Foreskin keratinocyte (primary cell): ENCODE measurements at places on chromosomes 6 and 20.

GRCh38 chr20:5674176-5674660, 76.0 kb upstream of the SHLD1 start:
- peak; percentile 87 for DNase-seq

DNA sequence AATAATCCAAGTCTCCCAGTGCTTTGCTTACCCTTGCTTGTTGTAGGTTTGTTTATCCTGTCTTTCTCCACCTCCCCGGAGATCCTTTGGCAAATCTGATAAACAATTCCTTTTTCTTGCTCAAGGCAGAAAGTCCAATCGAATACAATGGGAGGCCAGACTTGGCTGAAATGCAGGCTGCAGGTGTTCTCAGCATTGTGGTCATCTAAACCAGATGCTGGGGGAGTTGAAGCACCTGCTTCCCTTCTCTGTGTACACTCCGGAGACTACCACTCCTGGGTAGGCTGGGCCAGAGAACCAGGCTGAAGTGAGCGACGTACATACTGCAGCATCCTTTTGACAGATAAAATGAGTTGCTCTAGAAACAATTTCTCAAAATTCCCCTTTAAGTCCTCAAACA, 82.6 kb upstream of the PREP start:
- DNase-seq, result no peak

DNA sequence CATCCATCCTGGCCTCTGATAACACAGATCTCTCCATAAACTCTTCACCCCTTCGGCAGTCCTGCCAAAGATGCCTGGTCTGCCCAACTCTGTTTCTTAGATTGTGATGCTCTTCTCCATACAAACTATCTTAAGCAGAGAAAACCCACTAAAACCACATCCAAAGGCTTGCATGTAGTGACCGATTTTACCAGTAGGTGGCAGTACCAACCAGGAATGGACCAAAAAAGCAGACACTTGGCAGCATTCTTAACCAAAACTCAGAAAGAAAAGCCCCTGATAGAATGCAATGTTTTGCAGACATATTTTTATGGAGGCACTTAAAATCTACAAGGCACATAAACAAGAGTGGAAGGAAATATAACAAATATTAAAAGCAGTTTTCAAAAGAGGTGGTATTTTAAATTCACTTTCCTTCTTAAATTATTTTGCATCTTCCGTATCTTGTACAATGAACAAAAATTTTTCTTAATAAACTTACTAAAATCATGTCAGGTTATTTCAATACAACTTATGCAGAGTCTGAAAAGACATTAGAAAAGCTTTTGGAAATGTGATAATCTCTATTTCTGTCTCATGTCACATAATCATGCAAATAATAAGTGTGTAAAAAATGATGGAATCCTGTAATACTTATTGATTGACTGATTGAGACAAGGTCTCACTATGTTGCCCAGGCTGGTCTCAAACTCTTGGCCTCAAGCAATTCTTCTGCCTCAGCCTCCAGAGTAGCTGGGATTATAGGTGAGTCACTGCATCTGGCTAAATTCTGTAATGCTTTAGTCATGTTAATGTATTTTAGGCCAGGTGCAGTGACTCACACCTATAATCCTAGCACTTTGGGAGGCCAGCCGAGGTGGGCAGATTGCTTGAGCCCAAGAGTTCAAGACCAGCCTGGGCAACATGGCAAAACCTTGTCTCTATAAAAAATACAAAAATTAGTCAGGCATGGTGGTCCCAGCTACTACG, 29.4 kb downstream of the LRP11 start:
- DNase-seq, result peak; percentile 76

DNA sequence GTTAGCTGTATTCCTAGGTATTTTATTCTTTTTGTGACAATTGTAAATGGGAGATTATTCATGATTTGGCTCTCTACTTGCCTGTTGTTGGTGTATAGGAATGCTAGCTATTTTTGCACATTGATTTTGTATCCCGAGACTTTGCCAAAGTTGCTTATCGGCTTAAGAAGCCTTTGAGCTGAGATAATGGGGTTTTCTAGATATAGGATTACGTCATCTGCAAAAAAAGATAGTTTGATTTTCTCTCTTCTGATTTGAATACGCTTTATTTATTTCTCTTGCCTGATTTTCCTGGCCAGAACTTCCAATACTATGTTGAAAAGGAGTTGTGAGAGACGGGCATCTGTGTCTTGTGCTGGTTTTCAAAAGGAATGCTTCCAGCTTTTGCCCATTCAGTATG, 163.2 kb upstream of the UST start:
- DNase-seq, result no peak

DNA sequence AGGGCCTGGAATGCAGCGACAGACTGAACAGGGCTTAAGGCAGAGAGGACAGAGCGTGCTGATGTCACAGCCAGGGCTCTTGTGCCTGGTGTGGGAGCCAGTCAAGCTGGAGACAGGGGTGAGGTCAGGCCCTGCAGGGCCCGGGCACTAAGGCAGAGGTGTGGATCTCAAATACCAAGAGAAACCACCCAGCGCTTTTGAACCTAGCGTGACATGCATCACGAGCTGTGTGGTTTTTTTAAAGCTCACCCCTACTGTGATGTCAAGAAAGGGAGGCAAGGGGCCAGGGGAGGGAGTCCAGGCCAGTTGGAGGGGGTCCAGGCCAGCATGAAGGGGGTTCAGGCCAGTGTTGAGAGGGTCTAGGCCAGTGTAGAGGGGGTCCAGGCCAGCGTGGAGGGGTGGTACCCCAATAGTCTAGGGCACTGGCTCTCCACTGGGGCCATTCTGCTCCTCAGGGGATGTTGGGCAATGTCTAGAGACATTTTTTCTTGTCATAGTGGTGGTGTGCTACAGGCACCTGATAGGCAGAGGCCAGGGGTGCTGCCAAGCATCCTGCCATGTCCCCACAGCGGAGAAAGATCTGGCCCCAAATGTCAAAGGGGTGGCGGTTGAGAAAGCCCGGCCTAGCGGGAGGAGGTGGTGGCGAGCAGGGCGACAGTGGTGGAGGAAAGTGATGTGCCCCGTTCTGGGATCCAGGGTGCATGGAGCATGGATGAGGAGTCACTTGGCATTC, 42.6 kb downstream of the RBM38 start:
- no peak for DNase-seq

DNA sequence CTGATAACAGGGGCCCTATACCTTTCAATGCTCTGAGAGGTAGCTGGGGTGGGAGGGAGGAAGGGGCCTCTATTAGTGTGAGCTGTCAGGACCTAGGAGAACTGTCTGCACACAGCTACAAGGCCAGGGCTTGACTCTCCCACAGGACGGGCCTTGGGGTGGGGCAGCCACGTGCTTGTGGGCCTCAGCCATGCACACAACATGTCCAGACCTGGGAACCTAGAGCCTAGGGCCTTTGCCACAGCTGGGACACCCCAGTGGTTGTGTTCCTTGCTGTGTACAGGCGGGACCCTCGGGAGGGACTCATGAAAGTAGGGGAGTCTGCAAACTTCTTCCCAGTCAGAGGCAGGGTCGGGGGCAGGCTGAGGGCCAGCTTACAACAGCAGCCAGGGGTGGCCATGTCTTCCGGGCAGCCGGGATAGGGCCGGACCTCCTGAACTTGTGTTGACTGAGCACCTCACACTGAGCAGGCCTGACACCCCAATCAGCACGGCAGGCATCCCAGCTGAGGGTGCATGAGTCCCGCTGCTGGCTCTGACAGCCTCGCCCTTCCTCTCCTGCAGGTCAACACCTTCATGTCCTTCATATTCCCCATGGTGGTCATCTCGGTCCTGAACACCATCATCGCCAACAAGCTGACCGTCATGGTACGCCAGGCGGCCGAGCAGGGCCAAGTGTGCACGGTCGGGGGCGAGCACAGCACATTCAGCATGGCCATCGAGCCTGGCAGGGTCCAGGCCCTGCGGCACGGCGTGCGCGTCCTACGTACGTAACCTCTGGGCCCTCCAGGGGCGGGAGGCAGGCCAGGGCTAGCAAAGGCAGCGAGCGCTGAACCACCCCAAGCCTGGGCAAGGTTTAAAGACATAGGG, 41.9 kb upstream of the MRGBP start:
- no peak for DNase-seq

GRCh38 chr20:50508171-50508755, 1.9 kb upstream of the PTPN1 start:
- DNase-seq, result no peak

DNA sequence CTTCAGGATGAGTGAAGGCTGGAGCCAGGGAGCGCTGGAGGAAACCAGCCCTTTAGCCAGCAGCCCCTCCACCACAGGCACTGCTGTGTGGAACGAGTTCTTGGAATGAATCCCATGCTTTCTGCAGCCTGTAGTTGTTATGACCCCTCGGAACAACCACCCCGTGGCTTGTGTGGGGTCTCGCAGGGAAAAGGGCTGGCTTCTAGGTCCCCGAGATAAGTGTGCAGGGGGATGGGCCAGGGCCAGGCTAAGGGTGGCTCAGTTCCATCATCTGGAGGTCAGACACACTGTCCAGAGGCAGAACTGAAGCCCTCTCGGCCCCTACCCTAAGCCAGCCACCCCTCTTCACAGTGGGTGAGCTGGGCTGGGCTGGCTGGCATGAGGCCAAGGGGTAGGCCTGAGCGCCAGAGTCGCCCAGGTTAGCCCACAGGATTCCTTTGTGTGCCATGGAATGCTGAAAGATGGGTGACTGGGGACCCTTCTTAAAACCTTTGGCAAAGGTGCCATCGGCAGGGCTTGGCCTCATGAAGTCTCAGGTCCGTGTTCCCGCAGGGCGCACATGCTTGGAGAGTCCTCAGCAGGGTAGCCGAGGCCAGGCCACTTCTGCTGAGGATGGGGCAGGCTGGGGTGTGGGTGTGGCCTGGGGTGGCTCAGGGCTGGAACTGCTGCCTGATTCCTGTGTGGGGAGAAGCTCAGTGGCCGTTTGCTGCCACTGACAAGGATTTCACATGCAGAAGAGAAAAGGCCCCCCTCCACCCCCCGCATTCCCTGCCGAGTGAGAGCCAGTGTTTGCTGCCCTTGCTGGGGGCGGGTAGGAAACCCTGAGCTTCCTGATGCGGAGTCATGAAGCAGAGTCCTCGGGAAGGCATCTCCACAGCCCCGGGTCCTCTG, 24.6 kb downstream of the SPATA2 start:
- DNase-seq, result no peak

- no peak for DNase-seq
Measured at GRCh38 chr20:19375395-19375794, 163.0 kb downstream of the SLC24A3 start.

- no peak for DNase-seq
Measured at GRCh38 chr6:89269252-89269651, 45.8 kb downstream of the GABRR2 start.

- DNase-seq, result no peak
Measured at GRCh38 chr20:52748285-52748932, 223.7 kb upstream of the TSHZ2 start.

DNA sequence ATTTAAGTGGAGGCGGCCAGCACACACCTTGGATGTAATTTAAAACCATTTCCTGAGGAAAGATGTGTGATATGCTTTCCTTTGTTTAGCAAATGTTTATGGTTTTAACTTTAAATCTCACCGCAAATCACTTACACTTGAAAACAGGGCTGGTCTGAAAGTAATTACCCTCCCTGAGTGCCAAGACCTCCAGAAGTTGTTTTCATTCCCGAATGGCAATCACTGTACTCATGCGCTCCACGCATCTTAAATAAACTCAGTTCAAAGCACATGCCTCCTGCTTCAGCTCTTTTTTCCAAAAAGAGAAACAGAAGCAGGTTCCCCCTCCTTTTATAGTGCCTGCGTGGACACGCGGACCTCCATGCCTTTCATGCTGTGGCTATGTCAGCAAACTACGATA, 224.0 kb downstream of the SMOC2 start:
- DNase-seq, result no peak

GRCh38 chr20:4089756-4090487, 74.6 kb upstream of the RNF24 start:
- no peak for DNase-seq

- DNase-seq, result no peak
Measured at GRCh38 chr20:3128275-3128984, 31.2 kb downstream of the FASTKD5 start.

- DNase-seq, result no peak
Measured at GRCh38 chr6:105952326-105952725, 133.8 kb upstream of the PRDM1 start.

GRCh38 chr20:237489-237888, 10.4 kb downstream of the DEFB129 start:
- DNase-seq, result no peak

- DNase-seq, result no peak
Measured at GRCh38 chr6:57305107-57305506, 12.3 kb upstream of the PRIM2 start.

GRCh38 chr6:90393232-90393884, 96.7 kb upstream of the BACH2 start:
- no peak for DNase-seq

GRCh38 chr6:68196645-68197044, 438.4 kb upstream of the ADGRB3 start:
- DNase-seq, result no peak

DNA sequence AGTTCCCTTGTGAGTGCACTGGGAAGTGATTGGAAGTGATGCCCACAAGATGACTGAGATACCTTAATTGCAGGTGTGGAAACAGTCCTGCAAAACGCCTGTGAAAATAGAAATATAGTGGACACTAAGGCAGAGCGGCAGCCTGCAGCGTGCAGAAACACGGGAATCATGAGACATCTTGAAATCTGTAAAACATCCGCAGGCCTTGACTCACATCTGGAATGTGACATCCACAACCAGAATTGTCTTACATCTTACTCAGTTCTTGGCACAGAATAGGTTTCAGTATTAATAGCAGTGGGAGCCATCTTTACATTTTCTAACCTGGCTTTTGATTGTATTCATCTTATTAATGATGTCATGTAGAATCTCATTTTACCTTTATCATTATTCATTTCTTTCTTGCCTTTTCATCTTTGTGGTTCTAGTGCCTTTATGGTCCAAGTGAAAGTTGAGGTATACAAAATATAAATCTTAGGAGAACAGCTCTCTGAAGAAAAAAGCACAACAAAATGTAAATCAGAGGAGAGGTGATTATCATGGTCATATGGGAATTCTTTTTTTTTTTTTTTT, 44.6 kb downstream of the CDYL start:
- DNase-seq, result peak; percentile 78

GRCh38 chr20:62812181-62812906, 4.5 kb upstream of the COL9A3 start:
- DNase-seq, result no peak

DNA sequence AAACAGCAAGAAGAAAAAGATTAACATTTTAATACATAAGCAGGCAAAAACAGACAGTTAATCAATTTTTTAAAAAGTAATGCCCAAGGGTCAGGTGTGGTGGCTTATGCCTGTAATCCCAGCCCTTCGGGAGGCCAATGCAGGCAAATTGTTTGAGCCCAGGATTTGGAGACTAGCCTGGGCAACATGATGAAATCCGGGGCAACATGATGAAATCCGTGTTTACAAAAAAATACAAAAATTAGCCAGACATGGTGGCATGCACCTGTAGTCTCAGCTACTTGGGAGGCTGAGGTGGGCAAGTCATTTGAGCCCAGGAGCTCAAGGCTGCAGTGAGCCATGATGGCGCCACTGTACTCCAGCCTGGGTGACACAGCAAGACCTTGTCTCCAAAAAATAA, 94.1 kb upstream of the DST start:
- DNase-seq, result no peak

DNA sequence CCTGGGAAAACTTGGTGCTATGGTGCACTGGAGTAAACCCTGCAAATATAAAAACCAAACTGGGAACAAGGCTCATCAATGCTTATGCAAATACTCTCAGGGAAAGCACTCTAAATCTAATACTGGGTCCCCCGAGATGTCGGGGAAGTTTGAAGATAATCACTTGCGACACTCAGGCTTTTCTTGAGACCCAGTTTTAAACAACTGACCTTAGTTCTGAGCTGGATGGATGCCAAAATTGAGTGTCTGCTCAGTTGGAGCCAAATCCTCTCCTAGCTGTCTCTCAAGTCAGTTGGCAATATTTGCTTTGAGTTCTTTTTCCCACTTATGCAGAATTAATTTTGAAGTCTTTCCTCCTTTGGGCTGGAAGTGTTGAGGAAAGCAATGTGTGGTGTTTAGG, 75.5 kb upstream of the CD2AP start:
- DNase-seq, result no peak
